ENCODE measurements at places on chromosomes 1 and 21. TPM values are rescaled to one million over a fixed set of nuclear protein-coding genes. Genes with fewer than 3 reads are reported as not detected.

DNA sequence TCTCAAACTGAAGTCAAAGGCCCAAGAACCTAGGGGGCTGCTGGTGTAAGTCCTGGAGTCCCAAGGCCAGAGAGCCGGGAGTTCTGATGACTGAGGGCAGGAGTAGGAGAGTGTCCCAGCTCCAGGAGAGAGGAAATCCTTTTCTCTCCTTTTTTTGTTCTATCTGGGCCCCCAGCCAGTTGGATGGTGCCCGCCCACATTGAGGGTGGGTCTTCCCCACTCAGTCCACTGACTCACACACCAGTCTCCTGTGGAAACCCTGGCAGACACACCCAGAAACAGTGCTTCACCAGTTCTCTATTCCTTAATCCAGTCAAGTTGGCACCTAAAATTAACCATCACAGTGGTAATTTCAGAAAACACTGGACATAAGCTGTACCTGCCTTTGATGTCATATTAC, 12.7 kb upstream of the WDR26 start:
- H3K27me3 ChIP-seq, result no peaks in the 10 kb centered on the region
- no peaks in the 10 kb centered on the region for H3K36me3 ChIP-seq
- H3K27ac ChIP-seq, result peak overlapping the region; percentile 49
- DNase-seq, result no peak
- peaks cover 12% of the 10 kb centered on the region for H3K4me1 ChIP-seq
- no peak overlapping the region for H3K4me3 ChIP-seq

- no peak for DNase-seq
- no peaks in the 10 kb centered on the region for H3K4me1 ChIP-seq
- no peak overlapping the region for H3K4me3 ChIP-seq
- no peak overlapping the region for H3K27ac ChIP-seq
Observed at GRCh38 chr1:117339866-117340700, 27.2 kb upstream of the MAN1A2 start.

GRCh38 chr1:27161594-27161993, 6.7 kb upstream of the SLC9A1 start:
- H3K4me1 ChIP-seq, result no peaks in the 10 kb centered on the region
- H3K27me3 ChIP-seq, result no peaks in the 10 kb centered on the region
- H3K36me3 ChIP-seq, result no peaks in the 10 kb centered on the region
- DNase-seq, result no peak
- H3K4me3 ChIP-seq, result no peak overlapping the region

DNA sequence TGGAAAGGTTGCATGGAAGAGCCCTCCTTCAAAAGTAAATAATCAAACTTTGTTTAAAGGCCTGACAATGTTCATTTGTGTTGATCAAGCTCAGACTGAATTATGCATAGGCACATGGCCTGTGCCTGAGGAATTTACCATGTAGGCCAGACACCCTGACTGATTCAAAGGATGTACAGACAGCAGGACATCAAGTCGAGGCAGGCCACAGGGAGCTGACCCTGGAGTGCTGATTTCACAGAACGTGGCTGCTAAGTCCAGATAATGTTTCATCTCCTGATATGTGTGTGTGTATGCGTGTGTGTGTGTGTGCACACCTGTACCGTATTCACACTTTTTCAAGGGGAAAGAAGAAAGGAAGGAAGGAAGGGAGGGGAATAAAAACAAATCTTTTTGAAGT, 34.1 kb downstream of the NAV1 start:
- H3K36me3 ChIP-seq, result no peaks in the 10 kb centered on the region
- H3K27me3 ChIP-seq, result no peaks in the 10 kb centered on the region
- DNase-seq, result no peak
- H3K27ac ChIP-seq, result no peak overlapping the region
- H3K4me1 ChIP-seq, result no peaks in the 10 kb centered on the region

SELE gene
- 9.0 TPM for total RNA-seq

DNA sequence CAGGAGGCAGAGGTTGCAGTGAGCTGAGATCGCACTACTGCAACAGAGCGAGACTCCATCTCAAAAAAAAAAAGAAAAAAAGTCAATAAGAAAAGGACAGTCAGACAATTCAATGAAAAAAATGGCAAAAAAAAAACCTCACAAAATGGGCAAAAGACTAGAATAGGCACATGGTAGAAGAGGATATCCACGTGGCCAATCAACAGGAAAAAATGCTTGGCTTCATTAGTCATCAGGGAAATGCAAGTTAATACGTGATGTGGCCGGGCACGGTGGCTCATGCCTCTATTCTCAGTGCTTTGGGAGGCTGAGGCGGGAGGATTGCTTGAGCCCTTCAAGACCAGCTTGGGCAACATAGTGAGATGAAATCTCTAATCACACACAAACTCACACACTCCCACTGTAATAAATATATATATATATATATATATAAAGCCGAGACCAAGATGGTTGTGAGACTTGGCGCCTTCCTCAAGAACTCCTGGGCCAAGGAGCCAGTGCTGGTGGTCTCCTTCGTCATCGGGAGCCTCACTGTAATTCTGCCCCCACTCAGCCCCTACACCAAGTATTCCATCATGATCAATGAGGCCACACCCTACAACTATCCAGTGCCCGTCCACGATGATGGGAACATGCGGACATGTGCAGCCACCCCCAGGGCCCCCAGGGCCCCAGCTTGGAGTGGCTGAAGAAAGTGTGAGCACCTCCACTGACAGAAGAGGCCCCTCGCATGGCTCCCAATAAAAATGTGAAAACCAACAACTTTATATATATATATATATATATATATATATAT, 22.9 kb upstream of the LEFTY2 start:
- no peak overlapping the region for H3K4me3 ChIP-seq
- no peak overlapping the region for H3K27ac ChIP-seq
- H3K36me3 ChIP-seq, result no peaks in the 10 kb centered on the region
- no peaks in the 10 kb centered on the region for H3K4me1 ChIP-seq

- no peak overlapping the region for H3K27ac ChIP-seq
- no peaks in the 10 kb centered on the region for H3K27me3 ChIP-seq
- H3K36me3 ChIP-seq, result no peaks in the 10 kb centered on the region
- no peak for DNase-seq
Observed at GRCh38 chr1:239854922-239855321, 236.8 kb upstream of the FMN2 start.

GBP7 gene
- total RNA-seq, result not detected

TPTE gene
- not detected for total RNA-seq

GRCh38 chr1:9302745-9303524, 10.2 kb downstream of the SPSB1 start:
- peak overlapping the region; percentile 82 for H3K27ac ChIP-seq
- no peak for DNase-seq
- no peak overlapping the region for H3K4me3 ChIP-seq
- peaks cover 25% of the 10 kb centered on the region for H3K4me1 ChIP-seq
- H3K27me3 ChIP-seq, result no peaks in the 10 kb centered on the region

DNA sequence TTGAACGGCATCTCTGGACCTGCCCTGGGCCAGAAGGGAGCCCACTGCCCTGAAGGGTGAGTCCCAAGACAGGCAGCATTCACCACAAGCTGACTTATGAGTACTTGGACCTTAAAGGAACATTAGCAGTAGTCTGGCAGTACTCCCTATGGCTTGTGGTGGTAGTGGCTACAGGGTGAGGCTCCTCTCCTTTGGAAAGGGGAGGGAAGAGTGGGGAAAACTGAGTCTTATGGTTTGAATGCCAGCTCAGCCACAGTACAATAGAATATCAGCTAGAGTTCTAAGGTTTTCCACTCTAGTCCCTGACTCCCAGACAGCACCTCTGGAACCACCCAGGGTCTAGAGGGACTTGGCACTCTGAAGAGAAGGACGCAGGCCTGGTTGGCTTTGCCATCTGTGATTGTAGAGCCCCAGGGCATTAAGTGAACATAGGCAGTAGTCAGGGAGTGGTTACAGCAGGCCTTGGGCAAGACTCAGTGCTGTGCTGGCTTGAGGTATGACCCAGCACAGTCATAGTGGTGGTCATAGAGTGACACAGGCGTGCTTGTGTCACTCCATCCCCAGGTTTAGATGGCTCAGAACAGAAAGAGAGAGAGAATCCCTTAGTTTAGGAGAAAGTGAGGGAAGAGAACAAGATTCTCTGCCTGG, 31.0 kb downstream of the CD53 start:
- no peak overlapping the region for H3K27ac ChIP-seq
- no peaks in the 10 kb centered on the region for H3K27me3 ChIP-seq
- no peaks in the 10 kb centered on the region for H3K36me3 ChIP-seq
- H3K4me3 ChIP-seq, result no peak overlapping the region
- DNase-seq, result no peak
- H3K4me1 ChIP-seq, result no peaks in the 10 kb centered on the region

DNA sequence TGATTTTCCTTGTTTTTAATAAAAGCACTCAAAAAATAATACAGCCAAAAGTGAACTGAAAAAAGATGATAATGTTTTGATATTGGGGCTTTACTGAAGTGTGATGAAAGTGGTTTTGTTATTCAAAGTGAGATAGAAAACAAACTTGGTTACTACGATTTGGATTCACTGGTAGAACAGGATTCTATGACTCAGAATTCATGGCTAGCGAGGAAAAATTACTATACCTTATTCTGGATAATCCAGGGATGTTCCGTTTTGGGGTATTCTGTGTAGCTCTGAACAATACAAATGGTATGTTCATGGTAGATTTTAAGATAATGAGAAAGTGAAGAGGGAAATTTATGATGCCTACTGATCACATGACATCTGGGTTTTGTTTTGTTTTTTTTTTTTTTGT, 117.7 kb downstream of the NRDC start:
- DNase-seq, result no peak
- H3K4me1 ChIP-seq, result peaks cover 4% of the 10 kb centered on the region
- no peaks in the 10 kb centered on the region for H3K27me3 ChIP-seq
- H3K4me3 ChIP-seq, result no peak overlapping the region

LMX1A gene
- total RNA-seq, result 1.7 TPM

GRCh38 chr1:64758233-64758632, 13.4 kb downstream of the RAVER2 start:
- H3K27me3 ChIP-seq, result no peaks in the 10 kb centered on the region
- no peaks in the 10 kb centered on the region for H3K4me1 ChIP-seq
- no peak for DNase-seq
- no peaks in the 10 kb centered on the region for H3K36me3 ChIP-seq

DNA sequence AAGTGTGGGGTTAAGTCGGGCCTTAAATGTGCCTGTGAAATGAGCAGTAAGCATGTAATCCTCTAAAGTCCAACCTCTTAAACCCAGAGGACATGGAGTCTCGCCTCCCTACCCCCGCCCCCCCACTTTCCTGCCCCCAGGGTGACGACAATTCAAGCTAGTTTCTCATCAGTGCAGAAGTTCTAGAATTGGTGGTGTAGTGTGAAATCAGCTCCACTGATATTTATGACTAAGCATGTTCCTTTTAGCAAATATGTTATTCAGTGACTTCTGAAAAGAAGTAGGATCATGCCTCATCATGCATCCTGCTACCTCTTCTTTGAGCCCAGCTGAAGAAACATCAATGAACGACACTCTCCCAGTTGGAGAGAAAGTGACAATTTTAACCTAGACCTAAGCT, 2.6 kb upstream of the ABCB10 start:
- DNase-seq, result no peak
- peak overlapping the region; percentile 15 for H3K27ac ChIP-seq

DNA sequence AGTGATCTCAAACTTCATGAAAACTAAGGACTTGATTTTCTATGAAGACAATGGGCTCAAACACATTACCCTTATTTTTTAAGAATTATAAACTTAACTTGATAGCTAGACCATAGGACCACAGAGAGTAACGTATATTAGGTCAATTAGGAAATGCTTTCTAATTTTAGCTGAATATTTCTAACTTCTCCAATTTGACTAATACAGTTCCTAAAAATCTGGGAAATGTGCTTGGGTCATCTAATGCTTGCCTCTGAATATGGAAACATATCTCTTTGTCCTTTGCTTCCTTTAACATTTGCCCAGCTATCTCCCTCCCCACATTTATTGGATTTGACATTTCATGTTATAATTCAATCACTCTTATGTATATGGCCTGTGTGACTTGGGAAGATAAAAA, 141.4 kb downstream of the LHX8 start:
- no peaks in the 10 kb centered on the region for H3K27me3 ChIP-seq
- H3K36me3 ChIP-seq, result no peaks in the 10 kb centered on the region
- no peaks in the 10 kb centered on the region for H3K4me1 ChIP-seq
- no peak overlapping the region for H3K27ac ChIP-seq

- DNase-seq, result no peak
- no peaks in the 10 kb centered on the region for H3K27me3 ChIP-seq
- no peak overlapping the region for H3K4me3 ChIP-seq
Observed at GRCh38 chr1:210853276-210853675, 280.7 kb downstream of the KCNH1 start.

DNA sequence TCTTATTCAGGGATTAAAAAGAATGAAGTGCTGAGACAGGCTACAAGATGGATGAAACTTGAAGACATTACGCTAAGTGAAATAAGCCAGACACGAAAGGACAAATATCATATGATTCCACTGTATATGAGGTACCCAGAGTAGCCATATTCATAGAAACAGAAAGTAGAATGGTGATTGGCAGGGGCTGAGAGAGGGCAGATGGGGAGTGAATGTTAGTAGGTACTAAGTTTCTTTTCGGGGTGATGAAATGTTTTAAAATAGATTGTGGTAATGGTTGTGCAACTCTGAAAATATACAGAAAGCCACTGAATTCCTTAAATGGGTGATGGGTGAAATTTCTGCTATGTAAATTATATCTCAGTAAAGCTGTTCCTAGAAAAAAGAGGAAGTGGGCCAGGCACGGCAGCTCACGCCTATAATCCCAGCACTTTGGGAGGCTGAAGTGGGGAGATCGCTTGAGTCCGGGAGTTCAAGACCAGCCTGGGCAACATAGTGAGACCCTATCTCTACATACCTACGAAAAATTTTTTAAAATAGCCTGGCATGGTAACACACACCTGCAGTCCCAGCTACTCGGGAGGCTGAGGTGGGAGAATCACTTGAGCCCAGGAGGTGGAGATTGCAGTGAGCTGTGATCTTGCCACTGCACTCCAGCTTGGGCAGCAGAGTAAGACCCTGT, 15.9 kb downstream of the SLC27A3 start:
- no peak for DNase-seq
- peak overlapping the region; percentile 96 for H3K27ac ChIP-seq
- no peaks in the 10 kb centered on the region for H3K27me3 ChIP-seq
- peaks cover 15% of the 10 kb centered on the region for H3K4me1 ChIP-seq

All from ascending aorta (tissue), 2 donors.